ENCODE measurements at places on chromosomes 4 and X.

DNA sequence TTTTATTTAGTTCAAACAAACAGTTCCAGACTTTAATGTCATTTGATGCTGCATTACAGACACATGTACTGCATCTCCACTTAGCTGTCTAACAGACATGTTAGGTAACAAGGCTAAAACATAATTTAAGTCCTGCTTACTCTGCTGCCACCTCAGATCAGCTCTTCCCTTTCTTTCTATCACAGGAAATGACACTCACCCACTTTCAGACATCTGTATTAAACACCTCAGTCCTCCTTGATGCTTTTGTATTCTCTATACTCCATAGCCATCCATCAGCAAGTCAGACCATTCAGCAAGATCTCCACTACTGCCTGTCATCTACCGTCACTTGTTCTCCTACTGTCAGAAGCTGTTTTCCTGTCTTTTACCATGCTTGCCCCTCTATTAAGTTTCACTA is 405.4 kb downstream of the IL15 start:
- DNase-seq, result no peak

DNA sequence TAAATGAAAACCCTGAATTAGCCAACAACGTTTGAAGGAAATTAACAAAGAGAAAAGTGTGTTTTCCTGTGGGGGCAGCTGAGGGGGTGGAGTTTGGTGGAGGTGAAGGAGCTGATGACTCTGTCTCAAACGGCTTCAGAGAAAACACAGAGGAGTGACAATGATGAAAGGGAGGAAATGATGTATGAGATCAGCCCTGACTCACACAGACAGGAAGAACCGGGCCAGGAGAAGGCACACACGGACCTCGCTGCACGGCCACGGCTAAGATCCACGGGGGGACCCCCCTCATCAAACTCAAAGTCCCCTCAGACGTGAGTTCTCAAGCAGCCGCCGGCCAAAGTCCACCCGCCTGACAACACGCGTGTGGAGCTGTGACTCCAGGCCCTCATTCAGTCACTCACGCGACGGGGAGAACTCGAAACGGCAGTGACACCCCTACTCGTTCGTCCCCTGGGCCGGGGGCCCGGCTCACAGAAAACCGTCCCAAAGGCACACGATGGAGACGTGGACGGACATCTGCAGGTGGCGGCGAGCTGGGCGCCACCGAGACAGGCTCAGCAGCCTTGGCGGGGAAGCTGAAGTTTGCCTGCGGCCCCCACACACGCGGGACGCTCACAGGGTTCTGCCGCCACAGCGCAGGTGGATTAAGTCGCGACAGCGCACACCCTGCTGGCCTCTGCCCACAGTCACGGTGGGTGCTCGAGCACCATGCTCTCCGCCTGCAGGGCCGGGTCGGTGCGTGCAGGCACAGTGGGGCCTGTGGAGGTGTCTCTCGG is 28.8 kb downstream of the PPP2R3B start:
- no peak for DNase-seq

DNA sequence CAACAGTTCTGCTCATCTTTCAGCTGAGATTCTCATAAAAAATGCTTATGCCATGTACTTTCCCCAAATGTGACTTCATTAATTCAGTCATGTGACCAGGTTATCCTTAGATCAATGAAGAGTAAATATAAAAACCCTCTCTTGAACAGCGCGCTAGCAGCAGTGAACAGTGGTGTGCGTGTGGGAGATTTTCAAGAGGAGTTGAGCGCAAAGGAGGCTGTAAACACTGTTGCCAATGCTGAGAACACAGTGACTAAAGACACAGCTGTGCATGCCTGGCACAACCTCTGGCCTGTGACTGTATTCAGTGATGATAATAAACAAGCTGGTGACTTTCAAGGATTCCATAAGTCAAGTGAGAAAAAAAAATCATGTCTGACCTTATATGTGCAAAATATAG is 25.1 kb downstream of the MSX1 start:
- DNase-seq, result no peak

DNA sequence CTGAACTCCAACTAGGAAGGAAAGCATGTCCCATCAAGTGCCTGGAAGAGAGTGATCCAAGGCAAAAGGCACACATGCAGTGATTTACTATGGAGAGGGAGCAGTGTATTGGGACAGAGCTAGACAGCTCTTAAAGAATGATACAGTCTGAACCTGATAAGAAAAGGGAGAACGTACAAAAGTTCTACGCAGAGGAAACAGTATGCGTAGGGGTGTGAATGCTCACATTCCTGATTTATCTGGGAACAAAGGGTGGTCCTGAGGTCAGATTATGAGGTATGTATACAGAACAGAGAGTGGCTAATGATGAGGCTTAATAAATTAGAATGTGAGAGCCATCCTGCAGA is 12.0 kb downstream of the HS3ST1 start:
- DNase-seq, result no peak

DNA sequence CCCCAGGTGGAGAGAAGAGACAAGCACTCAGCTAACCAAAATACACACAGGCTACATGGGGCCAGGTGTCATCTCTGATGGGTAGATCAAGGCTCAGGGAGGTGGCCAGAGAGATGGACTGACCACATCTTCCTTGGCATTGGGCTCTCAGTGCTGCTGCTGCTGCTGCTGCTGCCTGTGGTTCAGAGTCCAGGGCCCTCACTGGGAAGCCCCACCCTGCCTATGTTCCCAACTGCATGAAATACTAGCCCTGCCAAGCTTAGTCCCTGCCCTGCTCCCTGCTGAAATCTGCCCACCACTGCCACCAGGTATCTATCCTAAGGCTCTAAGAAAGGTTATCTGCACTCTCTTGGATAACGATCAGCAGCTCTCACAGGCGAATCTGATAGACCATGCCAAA is 118.7 kb downstream of the EFHC2 start:
- DNase-seq, result no peak

DNA sequence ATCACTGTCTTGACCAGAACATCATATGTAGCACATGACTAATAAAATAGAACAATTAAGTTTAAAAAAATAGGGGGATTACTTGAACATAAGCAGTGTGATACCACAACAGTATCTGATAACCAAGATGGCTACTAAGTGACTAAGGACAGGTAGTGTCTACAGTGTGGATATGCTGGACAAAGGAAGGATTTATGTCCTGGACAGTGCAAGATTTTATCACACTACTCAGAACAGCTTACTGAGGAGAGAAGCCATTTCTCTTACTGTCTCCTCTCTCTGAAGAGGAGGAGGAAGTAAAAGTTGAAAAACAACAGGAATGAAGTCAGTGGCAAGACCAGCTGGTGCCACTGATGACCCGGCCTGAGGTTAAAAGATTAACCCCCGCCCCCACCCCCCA is 4.0 kb upstream of the SLC10A7 start:
- no peak for DNase-seq

- DNase-seq, result no peak
Measured at GRCh38 chr4:150046728-150047217, 31.5 kb upstream of the DCLK2 start.

DNA sequence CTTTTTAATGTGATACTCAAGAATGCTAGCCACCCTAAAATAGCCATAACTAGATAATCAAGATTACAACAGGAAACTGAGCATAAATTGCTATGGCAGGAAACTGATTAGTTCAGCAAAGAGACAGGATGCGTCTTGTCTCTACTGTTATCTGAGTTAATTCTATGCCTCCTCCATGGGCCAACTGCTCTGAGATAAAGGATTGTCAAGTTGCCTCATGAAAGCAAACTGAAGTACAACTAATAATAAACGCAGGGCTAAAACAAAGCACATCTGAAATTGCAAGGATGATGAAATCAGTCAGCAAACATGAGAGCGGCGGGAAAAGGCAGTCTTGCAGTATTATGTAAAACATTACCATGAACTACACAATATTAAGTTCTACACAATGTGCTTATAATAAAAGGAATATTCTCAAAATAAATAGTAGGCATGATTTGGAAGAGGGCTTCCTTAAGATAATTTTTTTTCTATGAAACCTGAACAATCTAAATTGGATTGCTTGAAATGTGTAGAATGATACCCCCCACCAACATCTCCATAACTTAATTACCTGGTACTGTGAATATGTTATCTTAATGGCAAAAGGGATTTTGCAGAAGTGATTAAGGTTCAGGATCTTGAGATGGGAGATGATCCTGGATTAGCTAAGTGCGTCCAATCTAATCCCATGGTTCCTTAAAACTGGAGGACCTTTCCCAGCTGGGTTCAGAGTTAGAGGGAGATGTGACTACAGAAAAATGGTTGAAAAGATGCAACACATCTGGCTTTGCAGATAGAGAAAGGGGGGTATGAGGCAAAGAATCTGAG is 65.9 kb downstream of the ANTXR2 start:
- DNase-seq, result no peak

GRCh38 chr4:4325321-4325720 is 35.3 kb downstream of the ZBTB49 start:
- DNase-seq, result no peak

DNA sequence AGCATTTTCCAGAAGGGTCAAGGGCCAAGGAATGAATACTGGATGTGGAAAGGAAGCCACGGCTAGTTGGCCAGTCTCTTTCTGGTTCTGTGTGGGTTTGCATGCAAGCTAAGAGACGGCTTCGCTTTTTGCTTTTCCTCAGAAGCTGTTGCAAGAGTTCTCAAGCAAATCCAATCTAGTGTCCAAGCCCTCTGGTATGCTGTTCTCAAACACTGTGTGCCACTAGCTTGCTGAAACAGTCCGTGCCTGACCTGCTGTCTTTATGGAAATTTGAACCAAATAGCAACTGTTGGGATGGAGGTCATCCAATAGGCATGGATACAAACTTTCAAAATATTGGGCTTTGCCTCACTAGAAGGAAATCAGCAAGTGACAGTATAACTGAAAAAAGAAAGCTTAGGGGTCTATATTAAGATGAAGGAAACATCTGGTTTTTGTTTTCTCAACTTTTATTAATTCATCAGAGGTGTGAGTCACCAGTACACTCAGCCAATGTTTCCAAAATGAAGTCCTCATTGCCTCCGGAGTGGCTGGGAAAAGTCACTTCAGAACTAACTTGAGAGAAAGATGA is 70.5 kb downstream of the SLC9A6 start:
- no peak for DNase-seq

DNA sequence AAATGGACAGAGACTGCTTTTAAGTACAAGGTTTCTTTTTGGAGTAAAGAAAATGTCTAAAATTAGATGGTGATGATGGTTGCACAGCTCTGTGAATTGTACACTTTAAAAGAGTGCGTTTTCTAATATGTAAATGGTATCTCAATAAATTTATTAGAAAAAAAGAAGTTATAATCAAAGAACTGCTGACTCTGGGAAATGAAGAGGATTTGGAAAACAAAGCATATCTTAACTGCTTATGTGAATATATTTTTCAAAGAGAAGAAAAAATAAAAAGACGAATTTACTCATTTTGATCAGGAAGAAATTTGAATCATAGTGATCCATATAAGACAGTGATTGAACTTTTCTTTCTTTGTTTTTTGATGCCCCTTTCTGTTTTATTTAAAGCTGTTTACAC is 45.9 kb upstream of the FSTL5 start:
- DNase-seq, result no peak

DNA sequence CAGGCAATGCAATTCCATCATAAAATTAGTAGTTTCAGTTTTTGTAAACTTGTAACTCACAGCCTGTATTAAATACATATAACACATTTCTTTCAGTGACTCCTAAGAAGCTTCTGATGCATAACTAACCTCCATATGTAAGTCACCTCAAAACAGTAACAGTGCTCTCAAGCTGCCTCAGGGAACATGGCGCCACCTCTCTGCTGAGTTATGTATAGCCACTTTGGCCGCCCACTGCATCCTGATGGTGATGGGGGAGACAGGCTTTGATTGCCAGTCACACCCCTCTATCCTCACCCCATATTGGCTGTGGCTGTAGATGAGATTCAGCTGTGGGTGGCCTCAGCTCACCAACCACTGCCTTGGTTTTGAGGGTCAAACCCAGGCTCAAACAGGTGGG is 54.3 kb downstream of the LRBA start:
- DNase-seq, result no peak

DNA sequence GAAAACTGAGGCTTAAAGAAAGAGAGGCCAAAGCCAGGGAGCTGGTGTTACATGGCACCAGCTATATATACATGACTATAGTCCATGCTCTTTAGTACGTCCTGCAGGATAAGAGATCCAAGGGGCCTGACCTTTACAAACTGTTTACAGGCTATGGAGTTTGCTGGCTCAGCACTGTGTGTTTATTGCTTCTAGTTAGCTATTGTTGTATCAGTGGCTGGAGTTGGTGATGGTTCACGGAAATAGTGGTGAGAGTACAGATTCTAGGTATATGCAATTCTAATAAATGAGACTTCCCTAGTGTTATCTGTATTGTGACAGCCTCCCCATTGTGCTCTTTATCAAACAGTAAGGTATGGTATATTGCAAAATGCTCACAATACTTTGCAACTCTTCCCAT is 46.5 kb downstream of the REPS2 start:
- no peak for DNase-seq

- no peak for DNase-seq
Measured at GRCh38 chr4:150023489-150023888, 54.8 kb upstream of the DCLK2 start.

- no peak for DNase-seq
Measured at GRCh38 chrX:41921492-41922430, 1.6 kb downstream of the CASK start.

GRCh38 chr4:82371497-82371896 is 2.3 kb downstream of the HNRNPD start:
- no peak for DNase-seq

DNA sequence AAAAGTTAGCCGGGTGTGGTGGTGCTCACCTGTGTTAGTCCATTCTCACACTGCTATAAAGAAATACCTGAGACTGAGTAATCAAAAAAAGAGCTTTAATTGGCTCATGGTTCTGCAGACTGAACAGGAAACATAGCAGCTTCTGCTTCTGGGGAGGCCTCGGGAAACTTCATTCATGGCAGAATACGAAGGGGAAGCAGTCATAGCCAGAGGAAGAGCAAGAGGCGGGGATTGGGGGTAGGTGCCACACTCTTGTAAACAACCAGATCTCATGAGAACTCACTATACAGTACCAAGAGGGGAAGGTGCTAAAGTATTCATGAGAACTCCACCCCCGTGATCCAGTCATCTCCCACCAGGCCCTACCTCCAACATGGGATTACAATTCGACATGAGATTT is 64.1 kb downstream of the BEND4 start:
- DNase-seq, result no peak

All from SHP77 (cell line).